Stimulated activated CD4-positive, alpha-beta T cell treated with anti-CD3 and anti-CD28 coated beads, TNF-alpha, amount 100 ng/mL, for 4 hours (primary cell): ENCODE measurements at places on chromosomes 5 and 9.

DNA sequence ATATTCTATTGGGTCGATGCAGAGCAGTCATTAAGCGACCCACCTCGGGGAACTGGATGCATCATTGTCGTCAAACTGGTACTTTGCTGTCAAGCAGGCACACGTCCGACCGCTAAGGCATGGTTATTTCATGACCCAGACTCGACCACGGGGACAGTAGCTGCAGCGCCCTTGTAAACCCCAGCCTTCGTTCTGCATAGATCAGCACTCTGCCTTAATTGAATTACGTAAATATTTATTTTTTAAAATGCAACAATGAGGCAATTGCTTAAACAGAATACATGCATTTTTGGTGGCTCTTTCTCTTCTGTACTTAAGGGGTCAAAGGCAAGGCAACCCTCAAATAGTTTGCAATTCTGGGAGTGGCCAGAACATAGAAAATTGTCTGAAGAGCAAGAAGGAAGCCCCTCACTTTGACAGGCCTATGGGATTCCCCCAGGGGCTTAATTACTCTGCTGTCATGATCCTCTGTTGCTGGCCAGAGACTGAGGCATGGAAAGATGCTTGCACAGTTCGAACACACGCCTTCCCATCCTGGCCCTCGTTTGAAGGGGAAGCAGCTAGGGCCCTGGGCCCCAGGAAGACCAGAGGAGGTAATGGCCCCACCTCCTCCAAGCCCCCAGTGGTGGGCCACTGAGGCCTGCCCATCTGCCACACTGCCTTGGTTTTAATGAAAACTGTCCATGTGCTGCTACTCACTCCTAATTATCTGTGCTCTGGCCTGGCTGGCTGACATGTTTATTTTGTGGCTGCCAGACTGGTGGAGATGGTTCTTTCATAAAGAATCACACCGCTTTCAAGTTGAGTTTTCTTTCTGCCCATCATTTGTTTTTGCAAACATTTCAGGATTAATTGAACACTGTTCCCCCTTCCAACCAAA lies 169.7 kb upstream of the MAST4 start:
- no peak for DNase-seq

DNA sequence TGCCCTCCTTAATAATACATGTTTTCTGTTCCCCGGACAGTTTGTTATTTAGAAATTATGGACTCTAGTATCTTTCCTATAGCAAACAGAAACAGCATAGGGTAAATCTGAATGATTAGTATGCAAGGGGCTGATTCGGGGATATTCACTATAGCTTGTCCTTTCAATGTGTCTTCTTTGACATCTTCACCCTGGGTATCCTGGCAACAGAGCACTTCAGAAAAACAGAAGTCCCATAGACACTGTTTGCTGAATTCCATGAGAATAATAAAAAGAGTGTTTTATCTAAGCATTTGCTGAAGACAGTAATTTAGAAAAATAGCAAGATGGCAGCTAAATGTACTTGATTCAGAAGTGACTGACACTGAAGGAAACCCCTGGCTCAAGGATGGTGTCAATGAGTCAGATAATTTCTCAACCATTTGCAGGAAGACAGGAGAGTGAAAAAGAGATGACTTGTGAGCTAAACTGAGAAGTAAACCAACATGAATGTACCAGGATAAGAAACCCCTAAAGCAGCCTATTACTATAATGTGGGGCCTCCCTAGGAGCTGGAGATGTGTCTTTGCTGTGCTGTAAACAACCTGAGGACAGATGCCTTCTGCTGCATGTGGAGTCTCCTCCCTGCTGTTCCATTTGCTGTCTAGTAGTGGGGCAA lies 246.2 kb downstream of the MAN2A1 start:
- DNase-seq = no peak

- no peak for DNase-seq
These were observed 76.2 kb upstream of the LPAR1 start for GRCh38 chr9:111114486-111114885.

DNA sequence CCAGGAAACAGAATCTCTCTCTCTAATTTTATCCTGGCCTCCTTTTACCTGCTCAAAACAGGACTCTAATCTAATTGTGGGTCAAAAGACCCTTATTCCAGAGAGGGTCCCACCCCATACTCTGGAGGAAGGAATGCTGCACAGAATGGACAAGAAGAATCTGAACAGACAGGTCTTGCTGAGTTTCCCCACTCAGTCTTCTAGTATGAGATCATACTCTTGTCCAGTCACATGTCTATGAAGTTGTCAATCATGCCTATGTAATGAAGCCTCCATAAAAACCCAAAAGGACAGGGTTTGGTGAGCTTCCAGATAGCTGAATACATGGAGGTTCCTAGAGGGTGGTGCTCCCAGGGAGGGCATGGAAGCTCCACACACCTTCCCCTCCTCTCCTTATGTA lies 123.9 kb upstream of the FER start:
- DNase-seq = no peak

GRCh38 chr5:170522211-170523141 lies 18.7 kb downstream of the KCNIP1 start:
- no peak for DNase-seq

GRCh38 chr9:96048956-96049831 lies 173.7 kb downstream of the ERCC6L2 start:
- no peak for DNase-seq

DNA sequence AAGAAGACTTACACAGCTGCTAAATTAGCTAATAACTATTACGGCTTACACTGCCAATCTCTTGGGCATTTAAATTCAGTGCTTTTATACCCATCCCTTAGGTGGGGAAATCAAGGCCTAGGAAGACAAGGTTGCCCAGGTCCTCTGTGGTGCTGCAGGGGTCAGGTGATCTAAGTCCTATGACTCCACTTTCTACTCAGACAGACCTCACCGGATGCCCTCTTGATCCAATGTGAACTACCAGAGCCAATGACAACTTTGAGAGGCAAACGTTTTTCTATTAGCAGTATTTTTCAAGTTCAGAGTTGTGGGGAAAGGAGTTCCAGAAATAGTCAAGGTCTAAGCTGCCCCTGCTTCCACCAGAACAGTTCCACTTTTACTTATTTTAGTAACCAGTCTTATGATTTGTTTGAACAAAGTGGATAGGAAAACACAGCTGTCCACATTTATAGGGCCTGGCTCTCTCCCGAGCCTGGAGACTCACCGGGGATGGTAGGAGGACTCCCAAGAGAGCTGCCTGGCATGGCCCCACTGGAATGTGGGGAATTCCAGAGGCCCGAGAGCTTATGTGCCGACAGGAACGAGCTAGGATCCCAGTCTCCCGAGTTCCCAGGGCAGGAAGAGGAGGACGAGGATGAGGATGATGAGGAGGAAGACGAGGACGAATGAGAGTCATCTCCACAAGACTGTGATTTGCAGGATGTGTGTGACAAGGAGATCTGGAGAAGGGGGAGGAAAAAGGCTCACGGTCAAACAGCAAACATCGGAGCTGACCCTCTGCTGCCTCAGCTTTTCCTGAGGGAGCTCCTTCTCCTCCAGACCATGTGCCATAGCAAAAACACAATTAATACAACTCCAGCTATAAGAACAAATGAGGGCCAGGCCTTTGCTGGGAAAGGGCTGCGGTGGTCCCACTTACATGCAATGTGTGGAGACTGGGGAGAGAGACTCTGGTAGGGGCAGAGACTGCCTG lies 16.7 kb downstream of the FAM193B start:
- DNase-seq = no peak

- no peak for DNase-seq
These were observed 234.4 kb downstream of the MAST4 start for GRCh38 chr5:66830636-66831035.

- DNase-seq = no peak
These were observed 1963.3 kb upstream of the CDH9 start for GRCh38 chr5:29001666-29002065.

GRCh38 chr9:38029915-38030638 lies 39.0 kb downstream of the SHB start:
- DNase-seq = no peak

DNA sequence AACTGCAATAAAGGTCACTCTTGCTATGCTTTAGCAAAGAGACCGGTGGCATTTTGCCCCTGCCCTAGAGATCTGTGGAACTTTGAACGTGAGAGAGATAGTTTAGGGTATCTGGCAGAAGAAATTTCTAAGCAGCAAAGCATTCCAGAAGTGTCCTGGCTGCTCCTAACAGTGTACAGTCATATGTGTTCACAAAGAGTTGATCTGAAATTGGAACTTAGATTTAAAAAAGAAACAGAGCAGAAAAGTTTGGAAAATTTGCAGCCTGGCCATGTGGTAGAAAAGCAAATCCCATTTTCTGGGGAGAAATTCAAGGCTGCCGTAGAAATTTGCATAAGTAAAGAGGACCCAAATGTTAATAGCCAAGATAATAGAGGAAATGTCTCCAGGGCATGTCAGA lies 169.2 kb downstream of the FGF1 start:
- no peak for DNase-seq

DNA sequence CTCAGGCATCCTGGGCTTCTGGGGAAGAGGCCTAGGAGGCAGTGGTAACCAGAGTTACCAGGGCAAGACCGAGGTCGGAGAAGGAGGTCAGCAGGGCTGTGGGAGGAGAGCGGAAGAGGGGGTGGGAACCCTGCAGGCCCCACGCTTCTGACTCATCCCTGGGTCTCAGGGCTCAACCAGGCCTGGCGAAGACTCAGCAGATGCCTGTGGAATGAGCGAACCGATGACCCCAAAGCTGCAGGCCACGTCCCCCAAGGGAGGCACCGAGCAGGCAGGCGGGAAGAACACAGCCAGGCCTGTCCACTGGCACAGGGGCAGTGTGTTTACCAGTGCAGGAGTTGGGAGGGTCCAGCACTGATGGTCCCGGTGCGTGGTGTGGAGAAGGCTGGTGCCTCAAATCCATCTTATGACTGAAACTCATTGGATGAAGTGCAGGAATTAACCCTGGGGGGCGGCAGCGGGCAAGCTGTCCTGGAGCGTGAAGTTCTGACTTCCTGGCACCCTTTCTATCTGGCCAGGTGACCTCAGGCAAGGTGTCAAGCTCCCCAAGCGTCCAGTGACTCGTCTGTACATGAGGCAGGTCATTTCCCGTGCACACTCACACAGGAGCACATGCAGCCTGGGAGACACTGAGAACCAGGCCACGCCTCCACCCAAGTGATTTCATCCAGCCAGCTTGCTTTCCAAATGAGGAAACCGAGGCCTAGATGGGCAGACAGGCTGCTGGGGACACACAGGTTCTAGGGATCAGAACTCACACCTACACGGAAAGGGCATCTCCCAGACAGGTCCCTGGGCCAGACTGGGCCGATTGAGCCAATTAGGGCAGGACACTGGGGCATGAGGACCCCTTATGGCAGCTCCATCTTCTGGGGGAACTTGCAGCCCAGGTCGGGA lies 69.1 kb downstream of the ADAMTS2 start:
- DNase-seq = no peak

GRCh38 chr9:27683181-27683580 lies 109.9 kb upstream of the C9orf72 start:
- no peak for DNase-seq

- DNase-seq = no peak
These were observed 327.1 kb upstream of the MPDZ start for GRCh38 chr9:13606586-13606985.
